ENCODE measurements at places on chromosomes 2 and 18.

- no peak for DNase-seq
Observed at GRCh38 chr2:197710424-197711042, 5.4 kb downstream of the MARS2 start.

DNA sequence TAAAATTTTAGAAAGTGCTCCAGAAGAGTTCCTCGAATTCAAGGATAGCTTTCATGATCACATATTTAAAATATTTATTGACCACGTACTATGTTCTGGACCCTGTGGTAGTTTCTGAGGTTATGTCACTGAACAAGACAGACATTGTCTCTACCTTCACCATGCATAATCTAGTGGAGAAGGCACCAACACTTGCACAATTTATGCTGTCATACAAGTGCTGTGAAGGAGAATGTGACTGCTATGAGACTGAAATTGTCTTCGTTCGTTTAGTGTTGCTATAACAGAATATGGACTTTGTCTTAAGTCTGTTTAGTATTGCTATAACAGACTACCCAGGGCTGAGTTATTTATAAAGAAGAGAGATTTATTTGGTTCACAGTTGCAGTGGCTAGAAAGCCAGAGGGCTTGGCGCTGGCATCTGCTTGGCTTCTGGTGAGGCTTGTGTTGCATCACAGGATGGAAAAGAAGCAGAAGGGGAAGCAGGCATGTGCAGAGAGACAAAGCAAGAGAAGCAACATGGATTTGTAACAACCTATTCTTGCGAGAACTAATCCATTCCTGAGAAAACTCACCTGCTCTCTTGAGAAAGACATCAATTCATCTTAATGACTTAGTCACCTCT is 50.0 kb upstream of the RFX8 start:
- no peak for DNase-seq

- DNase-seq: no peak
Observed at GRCh38 chr2:54419388-54419787, 36.7 kb upstream of the SPTBN1 start.

DNA sequence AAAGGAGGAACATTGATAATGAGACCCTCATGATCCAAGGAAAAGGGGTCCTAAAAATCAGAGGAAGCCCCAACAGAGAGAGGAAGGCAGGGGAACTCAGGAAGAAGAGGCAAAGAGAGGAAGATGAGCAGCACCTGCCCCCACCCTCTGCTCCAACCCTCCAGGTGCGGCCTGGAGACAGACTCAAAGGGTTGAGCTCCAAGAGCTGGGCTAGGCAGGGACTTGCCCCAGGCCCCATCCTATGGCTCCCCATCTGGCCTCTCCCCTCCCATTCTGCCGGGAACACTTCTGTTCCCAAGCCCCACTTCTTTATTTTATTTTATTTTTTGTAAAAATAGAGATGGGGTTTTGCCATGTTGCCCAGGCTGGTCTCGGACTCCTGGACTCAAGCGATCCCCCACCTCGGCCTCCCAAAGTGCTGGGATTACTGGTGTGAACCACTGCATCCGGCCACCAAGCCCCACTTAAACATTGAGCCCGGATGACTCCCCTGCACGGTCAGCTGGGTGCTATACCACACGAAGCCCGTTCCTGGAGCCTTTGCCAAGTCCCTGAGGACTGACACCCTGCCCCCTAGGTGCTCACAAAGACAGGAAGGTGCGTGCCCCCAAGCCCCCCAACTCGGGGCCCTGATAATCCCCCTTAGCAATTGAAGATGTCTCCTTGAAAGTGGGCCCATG is 3.8 kb upstream of the GPR55 start:
- no peak for DNase-seq

DNA sequence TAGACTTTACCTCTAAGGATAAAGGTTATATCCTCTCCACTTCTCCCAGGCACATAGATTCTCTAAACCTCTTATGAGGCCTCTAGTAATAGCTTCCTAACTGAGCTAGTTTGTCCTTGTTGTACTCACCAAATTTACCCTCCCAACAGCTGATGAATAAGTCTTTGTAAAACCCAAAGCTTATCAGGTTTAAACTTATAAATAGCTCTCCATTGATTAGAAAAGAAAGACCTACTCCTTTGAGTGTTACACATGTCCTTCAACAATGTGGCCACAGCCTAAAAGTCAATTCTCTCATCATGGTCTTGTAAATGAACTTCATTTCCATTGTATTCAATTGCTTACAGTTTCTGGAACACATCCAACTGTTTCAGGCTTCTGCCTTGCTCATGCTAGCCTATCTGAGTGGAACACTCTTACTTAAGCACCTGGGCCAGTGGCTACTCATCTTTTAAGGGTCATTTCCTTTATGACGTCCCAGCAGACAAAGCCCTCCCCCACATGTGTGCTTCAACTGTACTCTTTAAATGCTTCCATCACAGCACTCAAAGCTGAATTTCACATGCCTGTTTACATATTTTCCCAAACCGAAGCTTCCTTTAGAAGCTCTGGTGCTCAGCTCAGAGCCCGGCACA is 131.6 kb downstream of the CDH2 start:
- no peak for DNase-seq

DNA sequence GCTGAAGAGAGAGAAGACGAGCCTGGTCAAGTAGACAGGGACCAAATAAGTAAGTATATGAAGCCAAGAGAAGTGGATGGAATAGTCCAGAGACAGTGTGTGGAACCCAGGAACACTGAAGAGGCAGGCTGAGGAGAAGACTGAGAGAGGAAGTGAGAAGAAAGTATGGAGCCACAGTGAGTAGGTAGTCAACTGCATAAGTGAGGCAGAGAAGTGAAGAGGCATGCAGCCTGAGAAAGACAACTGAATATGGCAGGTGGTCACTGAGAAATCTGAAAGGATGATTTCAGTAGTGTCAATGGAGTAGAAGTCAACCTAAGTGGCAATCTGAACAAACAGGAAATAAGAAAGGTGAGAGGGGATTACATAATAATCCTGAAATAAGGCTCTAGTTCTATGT is 55.4 kb downstream of the CWC22 start:
- DNase-seq: no peak

GRCh38 chr2:16933355-16933754 is 267.7 kb upstream of the CYRIA start:
- DNase-seq: no peak

DNA sequence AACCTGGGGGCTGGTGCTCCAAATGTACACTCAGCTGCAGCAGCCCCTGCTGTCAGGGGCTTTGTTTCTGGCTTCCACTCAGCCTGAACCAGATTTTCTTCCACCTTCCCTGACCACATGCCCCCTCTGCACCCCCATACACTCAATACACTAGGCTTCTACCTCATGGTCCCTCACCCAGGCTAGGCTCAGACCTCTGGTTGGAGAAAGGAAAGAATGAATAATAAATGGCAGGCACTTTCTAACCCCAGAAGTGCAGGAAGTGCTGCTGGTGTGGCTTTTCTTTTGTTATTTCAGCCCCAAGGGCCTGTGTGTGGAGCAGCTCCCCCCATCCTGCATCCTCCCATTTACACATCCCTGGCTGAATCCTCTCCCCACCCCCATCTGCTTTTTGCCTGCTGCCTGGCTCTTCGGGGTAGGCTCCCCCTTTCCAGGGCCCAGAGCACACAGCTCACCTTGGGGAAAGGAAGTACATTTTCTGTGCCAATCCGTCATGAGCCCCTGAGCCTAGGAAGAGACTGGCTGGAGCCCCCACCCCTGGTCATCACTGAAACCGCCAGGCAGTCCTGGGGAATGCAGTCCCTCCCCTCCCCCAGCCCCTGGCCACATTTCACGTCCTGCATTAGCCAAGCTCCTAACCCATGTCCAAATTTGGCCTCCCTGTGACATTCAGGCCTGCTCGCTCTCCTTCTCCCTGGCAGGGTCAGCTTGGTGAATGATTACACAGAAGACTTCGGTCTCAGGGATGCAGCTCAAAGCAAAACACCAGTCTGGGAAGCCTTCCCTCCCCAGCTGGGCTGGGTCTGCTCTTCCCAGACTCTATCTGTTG is 2.6 kb downstream of the DYSF start:
- DNase-seq: no peak

DNA sequence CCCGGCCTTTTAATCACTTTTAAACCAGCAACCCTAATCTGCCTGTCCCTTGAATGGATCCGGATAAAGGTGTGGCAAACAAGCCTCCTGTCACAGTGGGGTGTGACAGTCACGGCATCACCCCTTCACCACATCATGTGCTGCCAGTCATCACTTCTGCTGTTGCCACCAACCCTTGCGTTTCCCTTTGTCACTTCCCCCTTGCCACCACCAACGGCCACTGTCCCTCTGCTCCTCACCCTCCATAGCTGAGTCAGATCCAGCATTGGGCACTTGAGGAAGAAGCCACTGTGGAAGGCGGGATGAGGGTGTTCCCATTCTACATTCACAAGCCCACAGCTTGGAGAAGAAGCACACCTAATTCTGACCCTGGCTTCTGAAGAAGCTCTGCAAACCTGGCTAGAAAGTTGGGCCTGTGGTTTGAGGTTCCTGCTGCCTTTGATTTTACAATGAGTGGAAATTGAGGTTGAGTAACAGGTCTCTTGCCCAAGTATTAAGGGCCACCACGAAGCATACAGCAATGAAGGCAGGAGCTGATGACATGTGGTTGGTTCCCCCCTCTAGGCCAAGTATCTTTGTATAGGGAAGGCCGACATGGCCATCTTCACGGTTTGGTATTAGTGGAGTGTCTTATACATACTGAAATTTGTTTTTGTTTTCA is 22.9 kb upstream of the DARS1 start:
- DNase-seq: peak; percentile 54

GRCh38 chr18:46858290-46858689 is 59.0 kb downstream of the PIAS2 start:
- DNase-seq: no peak

DNA sequence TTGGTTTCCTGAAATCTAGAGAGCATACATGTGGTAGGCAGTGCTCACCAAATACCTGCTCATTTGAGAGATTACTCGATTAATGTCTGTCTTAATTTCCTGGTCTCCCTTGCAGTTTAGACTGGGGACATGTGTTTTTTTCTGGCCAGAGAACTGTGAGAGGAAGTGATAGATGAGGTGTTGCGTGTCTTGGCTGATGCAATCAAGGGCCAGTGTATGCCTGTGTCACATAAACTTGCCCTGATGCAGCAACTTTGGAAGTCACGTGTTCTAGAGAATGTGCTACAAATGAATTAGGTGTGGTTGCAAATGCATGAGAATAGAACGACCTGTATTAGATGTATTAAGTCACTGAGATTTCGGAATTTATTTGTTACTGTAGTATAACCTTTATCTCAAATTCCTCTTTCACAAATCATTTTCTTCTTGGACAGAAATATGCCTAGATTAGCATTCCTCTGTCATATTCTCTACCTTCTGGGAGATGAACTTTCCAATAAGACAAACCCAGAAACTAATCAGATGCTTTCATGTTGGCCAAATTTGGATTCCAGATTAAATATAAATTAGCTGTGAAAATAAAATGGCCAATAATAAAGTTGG is 9.9 kb upstream of the IL1A start:
- no peak for DNase-seq

- DNase-seq: no peak
Observed at GRCh38 chr2:130371723-130372054, 15.8 kb downstream of the PTPN18 start.

GRCh38 chr18:41457765-41458326 is 497.2 kb upstream of the PIK3C3 start:
- DNase-seq: no peak

DNA sequence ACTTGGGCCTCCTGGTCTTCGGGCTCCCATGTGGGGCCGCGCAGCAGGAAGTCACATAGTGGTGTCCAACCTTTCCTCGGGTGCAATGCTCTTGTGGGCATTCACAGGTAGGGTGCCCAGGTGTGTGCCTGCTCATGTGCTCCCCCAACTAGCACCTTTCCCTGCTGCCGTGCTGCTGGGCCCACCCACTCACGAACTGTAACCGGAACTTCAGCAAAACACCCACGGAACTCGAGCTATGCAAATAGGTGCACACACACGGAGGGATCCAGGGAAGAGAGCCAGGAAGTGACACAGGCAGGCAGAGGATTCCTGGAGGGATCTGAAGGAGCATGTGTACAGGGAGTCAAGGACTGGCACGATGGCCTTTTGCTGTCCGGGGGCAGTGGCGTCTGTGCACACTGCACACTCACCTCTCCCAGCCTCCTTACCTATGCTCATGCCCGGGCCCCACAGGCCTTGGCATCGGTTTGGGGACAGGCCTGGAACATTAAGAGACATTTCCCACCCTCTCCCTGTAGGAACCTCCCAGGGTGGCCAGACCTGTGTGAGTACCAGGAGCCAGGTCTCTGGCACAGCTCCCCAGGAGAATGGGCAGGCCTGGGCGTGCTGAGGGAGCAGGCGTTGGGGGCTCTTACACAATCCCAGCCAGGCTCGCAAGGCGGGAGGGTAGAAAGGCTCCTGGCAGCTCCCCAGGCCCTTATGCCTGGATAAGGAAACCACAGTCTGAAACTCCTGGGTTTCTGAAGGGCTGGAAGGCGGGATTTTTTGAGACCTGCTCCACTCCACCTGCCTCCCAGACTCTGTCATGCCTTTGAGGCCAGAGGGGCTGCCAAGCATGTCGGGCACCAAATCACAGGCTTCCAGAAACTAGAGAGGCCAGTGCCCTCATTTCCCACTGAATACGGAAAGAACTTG is 6.6 kb upstream of the PTMA start:
- no peak for DNase-seq

DNA sequence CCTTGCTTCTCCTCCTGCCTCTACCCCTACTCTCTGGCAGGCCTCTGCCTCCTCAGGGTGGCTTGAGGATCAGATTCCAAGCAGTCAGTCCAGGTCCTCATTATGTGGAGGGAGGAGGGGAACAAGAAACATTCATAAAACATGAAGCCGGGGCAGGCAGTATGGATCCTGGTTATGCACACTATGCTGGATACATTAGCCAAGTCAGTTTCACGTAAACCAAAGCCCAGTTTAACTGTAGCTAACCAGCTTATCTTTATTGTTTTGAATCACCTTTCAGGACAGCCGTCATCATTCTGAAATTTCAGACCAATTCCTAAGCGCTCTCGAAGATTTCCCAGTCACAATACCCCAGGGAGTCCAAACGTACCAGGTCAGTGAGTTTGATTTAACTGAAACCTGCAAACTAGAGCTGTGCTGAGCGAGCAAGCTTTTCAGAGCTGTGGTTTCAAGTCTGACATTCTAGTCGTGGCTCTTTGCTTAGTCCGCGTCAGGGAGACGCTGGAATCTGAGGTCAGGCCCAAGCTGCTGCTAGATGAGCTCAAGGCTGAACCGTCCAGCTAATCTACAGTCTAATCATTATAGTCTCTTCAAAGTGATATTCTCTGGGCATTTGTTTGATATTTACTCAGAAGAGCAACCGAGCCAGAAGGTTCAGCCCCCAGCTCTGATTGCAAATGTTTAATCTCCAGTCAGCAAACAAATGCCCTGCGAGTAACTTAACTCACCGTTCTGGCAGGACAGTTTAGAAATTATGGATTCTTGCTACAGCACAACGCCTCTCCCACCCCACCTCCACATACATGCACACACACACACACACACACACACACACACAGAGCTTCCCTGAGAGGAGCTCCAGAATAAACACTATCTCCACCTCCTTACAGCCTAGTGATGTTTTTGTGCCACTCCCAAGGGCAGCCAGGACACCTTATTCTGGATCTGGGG is 63.8 kb upstream of the BZW1 start:
- no peak for DNase-seq
